ENCODE measurements at places on chromosomes 7 and 10.

GRCh38 chr7:77940647-77941046 is 142.1 kb downstream of the PHTF2 start:
- DNase-seq: no peak

DNA sequence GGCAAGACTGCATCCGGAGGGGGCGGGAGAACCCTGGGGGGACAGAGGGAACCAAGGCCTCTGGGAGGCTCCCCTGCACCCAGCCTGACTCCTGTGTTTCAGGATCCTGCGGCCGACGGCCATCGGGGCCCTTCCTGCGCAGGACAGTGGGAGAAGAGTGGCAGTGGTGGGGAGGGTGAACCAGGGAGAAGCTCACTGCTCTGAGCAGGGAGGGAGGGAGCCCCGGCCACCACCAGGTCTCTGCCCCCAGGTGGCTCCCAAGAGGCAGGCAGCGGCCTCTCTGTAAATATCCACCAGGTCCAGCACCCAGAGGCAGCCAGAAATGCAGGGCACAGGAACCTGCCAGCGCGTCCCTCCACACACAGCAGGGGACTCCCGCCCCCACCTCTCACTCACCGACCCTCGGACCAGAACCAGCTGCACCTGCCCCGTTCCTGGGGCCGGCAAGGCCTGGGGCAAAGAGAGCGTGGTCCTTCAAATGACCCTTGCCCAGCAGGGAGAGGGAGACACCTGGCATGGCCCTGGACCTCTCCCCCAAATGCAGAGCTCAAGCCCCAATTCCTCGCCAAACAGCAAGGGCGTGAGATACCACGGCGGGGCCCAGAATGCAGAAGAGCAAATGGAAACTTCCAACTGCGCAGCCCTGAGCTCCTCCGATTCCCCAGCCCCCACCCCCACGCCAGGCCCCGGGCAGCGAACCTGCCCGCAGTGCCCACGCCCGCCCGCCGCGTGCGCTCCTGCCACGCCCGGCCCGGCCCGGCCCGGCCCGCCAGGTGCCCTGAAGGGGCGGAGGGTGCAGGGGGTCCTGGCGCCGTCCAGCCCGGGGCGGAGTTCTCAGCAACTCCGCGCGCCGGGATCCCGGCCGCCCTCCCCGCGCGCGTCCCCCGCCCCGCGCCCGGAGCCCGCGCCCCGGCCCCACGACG is 805 bp downstream of the RASGEF1A start:
- DNase-seq: no peak

- no peak for DNase-seq
These were observed 856.3 kb downstream of the XPNPEP1 start for GRCh38 chr10:109067031-109067430.

- DNase-seq: no peak
These were observed 58.8 kb downstream of the PARP12 start for GRCh38 chr7:140003913-140004382.

- DNase-seq: no peak
These were observed 66.5 kb downstream of the JAZF1 start for GRCh38 chr7:28114056-28114455.

GRCh38 chr7:114857605-114858004 is 64.3 kb upstream of the MDFIC start:
- DNase-seq: no peak

DNA sequence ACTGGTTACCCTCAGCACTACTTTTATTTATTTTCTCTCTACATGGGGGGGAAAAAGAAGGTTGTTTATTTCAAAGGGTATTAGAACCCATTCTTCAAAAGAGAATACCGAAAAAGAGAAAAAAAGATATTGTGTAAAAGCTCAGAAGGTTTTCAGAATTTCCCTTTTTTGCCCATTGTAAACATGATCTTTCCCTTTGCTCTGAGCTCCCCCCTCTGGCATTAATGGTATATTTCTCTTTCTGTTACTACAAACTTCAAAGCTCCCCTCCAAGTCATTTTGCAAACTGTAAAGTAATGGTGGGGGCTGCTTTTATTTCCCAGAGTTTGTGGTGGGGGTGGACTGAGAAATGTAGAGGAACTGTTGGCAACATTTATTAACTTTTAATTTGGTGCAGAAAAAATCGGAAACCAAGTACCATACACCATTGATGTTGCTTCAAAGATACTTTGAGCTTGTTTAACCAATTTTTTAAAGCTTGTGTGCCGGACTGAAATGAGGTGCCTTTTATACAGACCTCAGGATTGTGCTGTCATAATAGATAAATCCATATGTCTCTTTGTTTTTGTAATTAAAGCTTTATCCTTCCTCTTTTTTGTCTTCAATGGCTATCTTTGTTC is 181.5 kb downstream of the EXOC4 start:
- DNase-seq: no peak

DNA sequence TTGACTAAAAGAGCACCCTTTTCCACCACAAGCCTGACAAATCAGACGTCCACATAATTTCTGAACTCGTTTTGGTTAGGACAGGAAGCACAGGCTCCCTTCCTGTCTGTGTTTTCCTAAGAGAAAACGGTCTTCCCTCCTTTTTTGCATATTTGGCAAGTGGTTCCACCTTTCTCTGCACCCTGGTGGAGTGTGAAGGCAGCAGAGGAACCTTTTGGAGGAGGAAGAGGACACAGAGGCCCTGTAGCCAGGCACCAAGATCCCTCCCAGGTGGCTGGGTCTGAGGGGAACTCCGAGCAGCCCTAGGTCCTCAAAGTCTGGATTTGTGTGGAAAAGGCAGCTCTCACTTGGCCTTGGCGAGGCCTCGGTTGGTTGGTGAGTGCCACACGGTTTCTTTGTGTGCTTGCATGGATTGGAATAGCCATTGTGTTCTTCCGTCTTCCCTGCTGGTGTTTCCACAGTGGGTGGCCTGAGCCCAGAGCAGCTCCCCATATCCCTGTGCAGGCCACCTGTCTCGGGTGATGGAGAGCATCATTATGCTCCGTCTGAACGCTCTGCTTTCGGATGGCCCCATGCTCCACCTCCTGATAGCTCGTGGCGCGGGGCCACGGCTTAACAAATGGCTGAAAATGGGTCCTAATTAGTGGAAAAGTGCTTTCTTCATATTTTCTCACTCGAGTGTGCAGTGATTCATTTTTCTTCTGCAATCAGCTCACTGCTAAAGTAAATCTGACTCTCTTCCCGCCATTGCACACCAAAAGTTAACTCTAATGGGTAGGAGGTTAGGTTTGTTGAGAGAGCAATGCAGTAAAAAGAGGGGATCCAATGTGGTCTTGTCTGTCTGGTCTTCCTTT is 4.2 kb downstream of the IKZF1 start:
- no peak for DNase-seq

GRCh38 chr10:71133710-71134686 is 78.4 kb upstream of the UNC5B start:
- DNase-seq: no peak

DNA sequence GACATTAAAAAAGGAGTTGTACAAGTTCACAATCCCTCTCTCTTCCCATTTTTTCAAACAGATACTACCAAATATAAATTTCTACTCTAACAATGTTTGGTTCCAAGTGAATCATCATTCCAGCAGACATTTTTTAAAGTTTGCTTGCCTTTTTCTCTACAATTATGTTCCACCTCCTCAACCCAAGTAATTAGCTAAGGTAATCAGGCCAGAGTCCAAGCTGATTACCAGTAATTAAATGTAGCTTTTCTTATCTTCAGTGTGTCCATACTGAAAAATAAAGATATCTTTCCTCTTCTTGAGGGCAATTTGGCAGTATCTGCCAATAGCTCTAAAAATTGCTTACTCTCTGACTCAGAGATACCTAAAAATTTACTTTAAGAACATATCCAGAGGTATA is 126.0 kb downstream of the ITGB8 start:
- DNase-seq: no peak

GRCh38 chr7:99096124-99096887 is 47.6 kb downstream of the SMURF1 start:
- DNase-seq: no peak

DNA sequence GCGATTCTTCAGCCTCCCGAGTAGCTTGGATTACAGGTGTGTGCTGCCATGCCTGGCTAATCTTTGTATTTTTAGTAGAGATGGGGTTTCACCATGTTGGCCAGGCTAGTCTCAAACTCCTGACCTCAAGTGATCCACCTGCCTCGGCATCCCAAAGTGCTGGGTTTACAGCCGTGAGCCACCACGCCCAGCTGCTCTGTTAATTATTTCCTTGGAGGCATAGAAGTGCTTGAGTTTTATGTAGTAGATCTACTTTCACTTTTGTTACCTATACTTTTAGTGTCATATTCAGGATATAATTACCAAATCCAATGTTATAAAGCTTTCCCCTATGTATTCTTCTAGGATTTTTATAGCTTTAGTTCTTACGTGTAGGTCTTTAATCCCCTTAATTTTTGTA is 1093.0 kb downstream of the GATA3 start:
- no peak for DNase-seq

DNA sequence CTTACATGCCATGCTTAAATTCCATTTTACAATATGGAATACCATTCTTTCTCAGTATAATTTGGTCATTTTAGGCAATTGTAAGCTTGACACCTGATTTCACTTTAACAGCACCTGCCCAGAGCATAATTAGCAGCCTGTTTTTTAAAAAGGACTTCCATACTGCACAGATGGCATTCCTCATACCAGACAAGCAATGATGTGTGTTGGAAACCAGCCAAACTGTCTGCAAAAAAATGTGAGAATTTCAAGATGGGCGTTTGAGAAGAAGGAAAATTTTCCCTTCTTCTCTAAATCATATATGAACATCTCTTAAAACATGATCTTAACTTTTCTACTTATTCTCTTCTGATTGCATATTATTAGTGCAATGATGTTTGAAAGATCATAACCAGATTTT is 40.4 kb upstream of the AGMO start:
- DNase-seq: no peak

- no peak for DNase-seq
These were observed 31.5 kb upstream of the OPTN start for GRCh38 chr10:13068484-13068883.

DNA sequence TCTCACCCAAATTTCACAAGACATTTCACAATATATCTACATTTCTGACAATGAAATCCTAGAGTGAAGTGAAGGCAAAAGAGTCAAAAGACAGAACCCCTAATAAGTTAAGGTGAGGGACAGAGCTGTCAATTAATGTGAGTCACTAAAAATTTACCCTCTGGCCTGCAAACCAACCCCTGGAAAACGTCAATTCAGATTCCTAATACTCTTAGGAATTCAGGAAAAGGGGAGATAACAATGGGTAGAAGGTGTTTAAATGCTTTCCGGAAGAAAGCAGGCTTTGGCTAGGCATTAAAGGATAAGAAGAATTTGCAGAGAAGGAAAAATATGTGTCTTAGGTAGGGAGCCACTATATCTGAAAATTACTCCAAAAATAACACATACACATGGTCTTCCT is 299.6 kb downstream of the INHBA start:
- no peak for DNase-seq

DNA sequence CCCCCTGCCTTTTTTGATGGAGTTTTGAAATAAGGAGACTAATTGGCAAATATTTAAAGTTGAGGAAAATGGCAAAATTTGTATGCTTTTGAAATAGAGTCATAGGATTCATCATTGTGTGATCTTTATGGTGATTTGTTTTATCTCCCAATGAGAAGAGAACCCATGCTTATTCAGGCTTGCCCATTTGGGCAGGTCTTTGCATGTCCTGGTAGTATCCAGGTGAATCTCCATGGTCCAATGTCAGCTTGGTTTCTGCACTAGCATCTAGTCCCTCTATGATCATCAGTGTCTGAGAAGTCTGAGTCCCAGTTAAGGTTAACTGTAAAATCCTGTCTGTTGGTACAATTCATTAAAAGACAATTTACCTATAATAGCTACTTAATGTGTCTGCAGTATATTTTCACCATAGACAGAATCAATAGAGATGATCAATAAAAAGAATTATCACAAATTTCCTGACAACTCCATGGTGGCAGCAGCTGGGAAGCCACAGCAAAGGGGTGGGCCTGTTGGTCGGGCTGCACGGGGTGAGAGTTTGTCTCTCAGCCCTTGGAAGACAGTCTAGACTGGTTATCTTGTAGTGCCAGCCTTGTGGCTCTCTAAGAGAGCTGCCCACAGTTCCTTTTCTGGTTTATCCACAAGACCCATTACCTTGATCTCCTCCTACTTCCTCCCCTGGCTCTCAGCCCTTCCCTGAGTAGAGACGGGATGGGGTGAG is 22.2 kb upstream of the BMPER start:
- DNase-seq: no peak

DNA sequence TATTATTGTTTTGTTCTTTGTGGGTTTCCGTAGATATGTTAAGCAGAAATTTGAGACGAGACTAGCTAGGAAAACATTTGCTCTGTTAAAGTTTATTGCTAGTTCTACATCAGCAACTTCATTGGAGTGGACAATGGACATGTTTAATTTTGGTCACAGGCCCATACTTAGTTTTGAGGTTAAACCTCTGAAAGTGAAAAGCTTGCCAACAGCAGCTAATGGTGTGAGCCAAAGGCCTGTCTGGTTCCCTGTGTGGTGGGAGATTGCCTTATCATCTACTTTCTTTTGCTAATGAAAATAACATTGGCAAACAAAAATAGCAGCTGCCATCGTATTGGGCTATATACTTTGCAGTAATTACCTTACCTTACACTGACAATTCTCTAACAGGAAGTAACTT is 388.4 kb upstream of the FZD8 start:
- no peak for DNase-seq

- no peak for DNase-seq
These were observed 23.7 kb downstream of the SLC26A4 start for GRCh38 chr7:107684287-107684686.

All from psoas muscle (tissue), 8 donors.